Fibroblast of villous mesenchyme (primary cell): ENCODE measurements at places on chromosomes 12 and 14. TPM values are rescaled to one million over a fixed set of nuclear protein-coding genes. Genes with fewer than 3 reads are reported as not detected.

GRCh38 chr14:49134940-49135339 lies 451.2 kb downstream of the RPS29 start:
- DNase-seq, result no peak

The PCED1B gene
- total RNA-seq, result 1.7 and 3.2 TPM in 2 replicates

DNA sequence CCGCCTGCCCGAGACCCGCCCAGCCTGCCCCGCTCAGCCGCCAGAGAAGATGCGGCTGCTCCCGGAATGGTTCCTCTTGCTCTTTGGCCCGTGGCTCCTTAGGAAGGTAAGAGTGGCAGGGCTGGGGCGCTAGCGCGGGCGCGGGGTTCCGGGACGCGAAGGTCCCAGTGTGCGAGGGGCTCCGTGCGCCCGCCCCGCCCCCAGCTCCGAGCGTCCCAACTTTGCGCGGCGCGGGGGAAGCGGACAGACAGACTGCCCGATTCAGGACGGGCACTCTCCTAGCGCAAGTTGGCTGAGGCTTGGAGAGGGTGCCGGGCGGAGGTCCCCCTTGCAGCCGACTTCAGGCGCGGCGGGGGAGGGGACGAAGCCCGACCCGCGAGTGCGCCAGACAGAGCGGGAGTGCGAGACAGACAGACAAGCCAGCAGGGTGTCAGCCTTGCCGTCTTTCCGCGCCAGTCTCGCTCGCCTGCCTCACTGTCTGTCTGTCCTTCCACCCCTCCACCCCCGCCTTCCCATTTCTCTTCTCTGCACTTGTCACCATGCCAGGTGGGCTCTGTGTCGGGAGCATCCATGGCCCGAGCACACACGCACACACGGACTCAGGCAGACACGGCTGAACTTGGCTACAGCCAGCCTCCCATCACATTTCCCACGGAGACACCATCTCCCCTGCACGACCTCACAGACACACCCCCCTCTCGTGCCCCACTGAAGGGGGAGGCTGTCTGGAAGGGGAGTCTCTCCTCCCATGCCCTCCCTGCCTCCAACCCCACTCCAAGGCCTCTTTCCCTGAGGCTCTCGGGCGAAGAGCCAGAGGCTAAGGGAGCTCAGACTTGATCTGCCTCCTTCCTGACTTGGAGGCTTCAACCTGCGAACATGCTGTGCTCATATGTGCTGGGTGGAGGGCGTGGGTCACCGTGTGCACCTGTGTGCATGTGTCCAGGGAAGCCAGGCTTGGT lies 606 bp downstream of the NXPH4 start:
- DNase-seq, result peak; percentile 13

The KRT73 gene
- total RNA-seq, result not detected in 2 replicates

The BLTP3B gene
- total RNA-seq, result 46.1 and 51.8 TPM in 2 replicates

DNA sequence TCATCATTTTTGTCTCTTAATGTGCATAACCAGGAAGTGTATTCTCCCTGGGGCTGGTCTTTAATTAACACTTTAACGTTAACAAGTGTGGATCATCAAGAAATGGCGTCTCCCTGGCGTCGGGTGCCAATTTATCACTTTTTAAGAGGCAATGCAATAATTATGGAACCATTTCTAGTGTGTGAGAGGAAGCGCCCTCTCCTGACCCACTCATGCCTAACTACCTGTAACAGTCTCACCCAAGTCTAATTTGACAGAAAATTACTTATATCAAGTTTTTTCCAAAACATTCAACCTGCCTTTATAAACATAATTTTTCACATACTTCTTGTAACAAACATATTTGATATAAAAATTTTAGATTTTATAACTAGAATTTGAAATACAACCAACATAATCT lies 905.3 kb upstream of the MDGA2 start:
- DNase-seq, result no peak

DNA sequence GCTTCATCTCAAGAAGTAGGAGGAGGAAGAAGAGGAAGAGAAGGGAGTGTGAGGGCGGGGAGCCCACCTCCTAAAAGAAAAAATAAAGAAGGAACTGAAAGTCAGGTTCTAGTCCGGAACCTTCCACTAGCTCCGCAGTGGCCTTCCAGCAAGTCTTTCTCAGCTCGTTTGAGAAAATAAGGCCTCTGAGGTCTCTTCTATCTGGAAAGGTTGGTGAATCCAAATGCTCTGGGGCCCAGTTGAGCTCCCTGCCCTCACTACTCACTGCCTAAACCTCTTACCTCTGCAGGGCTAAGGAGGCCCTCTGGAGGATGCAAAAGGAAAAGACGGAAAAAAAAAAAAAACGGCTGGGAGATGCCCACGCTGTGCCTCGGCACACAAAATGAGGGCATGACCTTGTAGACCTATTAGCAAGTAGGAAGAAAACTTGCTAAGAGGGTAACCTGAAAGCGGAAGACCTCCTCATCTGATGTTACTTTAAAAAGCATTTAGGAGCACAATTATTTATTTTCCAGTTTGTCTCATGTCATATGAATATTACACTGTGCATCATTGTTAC lies 35.9 kb downstream of the FBLN5 start:
- DNase-seq, result peak; percentile 42

DNA sequence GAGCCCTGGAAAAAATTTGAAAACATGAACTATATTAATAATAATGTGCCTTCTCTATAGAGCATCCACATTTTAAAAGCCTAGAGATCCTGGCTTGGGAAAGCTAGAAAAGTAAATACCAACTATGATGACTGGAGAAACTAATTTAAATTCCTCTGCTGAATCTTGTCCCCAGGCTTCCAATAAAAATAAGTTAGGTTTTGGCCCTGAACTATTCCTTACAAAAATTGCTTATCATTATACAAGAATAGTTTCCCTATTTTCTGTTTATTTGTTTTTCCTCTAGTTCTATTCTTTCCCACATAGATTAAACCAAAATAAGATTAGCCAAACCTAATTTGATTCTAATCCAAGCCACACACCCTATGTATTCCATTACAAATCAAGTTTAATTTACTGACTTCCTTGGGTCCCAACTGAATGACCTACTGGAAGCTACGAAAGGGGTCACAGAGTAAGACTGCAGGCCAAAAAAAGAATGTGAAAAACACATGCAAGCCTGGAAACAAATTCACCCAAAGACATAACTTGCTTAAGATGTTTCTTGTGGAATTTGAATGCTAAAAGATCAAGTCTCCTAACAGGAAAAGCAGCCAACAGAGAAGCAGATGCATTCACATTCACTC lies 133.0 kb downstream of the PAWR start:
- DNase-seq, result peak; percentile 44

DNA sequence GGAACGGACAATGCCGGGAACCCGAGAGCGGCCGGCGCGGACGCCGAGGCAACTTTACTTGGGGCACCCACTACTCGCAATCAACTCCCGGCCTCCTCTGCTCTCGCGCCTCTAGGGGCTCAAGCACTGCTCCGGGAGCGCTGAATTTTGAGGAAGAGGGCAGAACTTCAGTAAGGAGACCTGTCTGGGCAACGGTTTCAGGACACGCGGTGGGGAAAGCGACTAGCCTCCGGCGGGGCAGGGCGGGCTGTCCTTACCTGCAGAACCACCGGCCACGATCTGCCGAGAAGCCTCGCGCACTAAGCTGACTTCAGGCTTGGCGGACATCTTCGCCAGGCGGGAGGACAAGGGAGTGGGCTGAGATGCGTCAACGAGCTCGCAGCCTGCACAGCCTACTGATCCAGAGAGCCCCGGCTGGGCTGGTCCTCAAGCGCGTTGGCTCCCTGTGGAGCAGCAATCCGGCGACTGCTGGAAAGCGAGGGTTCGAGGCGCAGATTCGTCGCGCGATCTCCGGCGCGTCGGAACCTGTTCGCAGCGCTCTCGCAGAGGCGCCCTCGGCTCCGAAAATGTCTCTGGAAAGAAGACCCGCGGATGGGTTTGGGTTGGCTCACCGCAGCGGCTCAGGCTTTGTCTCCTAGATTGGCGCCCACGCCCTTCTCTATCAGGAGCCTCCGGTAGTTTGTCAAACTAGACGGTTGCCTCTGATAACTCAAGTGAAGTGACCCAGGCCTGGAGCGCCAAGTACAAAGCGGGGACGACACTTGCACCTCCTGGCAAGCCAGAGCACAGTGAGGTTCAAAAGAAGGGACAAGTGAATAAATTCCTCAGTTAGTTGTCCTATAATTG lies at the start of gene SLC25A21:
Gene SLC25A21, minus strand, starts transcription at position 583 of the 846 bp plus-strand sequence.
- DNase-seq, result peak; percentile 68

GRCh38 chr14:62364800-62365280 lies 602.6 kb downstream of the SNAPC1 start:
- DNase-seq, result no peak

GRCh38 chr12:18270958-18271460 lies 9.7 kb downstream of the PIK3C2G start:
- no peak for DNase-seq

The LRRIQ1 gene
- total RNA-seq, result under 0.01 TPM in 2 replicates

GRCh38 chr12:29149691-29150281 lies 708 bp downstream of the FAR2 start:
- no peak for DNase-seq

GRCh38 chr12:2335916-2336315 lies 283.1 kb downstream of the CACNA1C start:
- no peak for DNase-seq

The SERPINA1 gene
- total RNA-seq, result not detected in 2 replicates

- no peak for DNase-seq
Measured at GRCh38 chr14:29262979-29263378, 496.4 kb downstream of the FOXG1 start.

DNA sequence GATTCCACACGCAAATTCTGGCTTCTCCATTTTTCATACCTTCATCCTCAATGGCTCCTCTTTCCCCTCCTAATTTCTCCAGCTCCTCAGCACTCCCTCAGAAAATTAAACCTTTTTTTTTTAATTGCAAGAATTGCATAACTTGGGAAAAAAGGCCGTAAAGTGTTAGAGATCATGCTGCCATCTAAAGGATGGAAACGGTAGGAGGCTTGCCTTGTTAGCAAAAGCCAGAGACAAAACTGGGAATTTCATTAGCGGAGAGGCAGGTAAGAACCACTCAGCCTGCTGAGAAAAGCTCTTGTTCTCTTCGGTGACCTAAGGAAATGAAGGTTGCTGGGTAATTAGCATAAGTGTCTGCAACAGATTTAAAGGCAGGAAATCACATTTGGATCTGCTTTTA lies 204.3 kb downstream of the AEBP2 start:
- DNase-seq, result peak; percentile 72

DNA sequence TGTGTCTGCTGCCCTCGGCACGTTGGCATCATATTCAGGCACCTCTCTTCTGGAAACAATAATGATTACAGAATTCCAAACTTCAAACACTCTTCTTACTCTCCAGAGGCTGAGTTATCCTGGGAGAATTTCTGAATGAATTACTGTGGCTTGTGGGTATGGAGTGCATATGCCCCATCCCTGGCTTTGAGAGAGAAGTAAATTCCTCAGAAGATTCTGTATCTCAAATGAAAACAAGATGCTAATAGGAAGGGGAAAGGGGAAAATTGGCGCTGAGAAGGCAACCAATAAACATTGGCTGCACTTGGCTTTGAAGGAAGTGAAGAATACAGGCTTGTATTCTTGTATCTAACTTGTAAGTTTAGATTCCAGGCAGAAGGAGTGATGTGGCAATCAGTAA lies 132.0 kb upstream of the NOVA1 start:
- DNase-seq, result no peak

The COX8C gene
- total RNA-seq, result not detected in 2 replicates

DNA sequence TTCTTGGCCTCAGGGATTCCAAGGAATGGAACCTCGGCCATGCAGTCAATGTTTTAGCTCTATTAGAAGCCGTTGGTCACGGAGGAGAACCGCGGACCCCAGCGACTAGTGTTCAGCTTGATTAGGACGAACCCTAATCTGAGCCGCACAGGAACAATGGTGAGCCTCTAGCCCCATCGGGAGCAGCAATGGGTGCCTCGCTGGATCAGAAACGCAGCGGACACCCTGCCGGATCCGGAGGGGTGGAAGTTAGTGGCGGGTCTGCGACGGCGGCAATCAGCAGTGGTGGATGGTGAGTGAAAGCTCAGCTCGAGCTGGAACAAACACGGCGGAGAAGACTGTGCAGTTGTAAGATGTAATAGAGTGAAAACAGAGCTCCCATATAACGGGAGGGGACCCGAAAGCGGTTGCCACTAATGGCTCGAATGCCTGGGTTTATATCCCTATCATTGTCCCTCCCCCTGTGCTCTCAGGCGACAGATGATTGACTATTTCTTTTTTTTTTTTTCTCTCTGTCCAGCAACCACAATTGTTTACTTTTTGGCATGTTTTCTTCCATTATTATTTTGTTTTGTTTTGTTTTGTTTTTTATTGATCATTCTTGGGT lies 127.7 kb downstream of the ZNF664 start:
- DNase-seq, result no peak

The CAPZA3 gene
- total RNA-seq, result not detected in 2 replicates

DNA sequence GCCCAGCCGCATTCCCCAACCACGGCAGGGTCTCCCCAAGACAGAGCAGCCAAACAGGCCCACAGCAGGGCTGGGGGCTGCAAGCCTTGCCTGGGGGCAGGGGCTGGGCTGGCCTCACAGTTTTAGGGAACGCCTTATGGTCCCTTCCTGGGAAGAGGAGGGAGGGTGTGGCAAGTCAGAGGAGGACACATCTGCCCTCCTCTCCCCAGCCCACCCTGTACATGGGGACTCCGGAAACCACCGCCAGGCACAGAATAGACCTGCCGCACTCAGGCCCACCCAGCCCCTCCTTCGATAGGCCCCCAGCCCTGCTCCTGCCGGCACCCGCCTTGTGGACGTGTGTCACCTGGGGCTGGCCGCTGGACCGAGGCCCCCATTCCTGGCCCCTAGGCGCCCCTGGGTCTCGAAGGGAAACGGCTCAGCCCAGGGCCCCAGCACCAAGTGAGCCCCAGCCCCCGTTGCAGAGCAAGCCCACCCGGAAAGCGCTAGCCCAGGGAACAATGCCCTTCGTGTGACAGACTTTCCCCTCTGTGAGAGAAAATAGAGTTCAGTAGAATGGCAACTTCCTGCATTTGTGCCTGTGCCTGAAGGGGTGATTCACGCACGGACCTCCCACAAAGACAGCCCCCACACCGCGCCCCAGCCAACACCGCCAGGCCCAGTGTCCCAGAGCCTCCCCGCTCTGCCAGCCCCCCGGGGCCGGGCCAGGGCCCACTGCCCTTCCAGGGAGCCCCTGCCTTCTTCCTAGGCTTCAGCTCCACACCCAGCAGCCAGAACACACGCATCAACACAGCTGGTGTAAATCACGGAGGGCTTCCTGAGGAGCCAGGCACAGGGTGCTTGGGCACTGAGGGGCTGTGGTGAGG lies 12.0 kb upstream of the NUDT14 start:
- peak; percentile 23 for DNase-seq

- peak; percentile 18 for DNase-seq
Measured at GRCh38 chr14:80959496-80959895, 4.1 kb downstream of the TSHR start.

GRCh38 chr14:67170660-67171059 lies 18.6 kb upstream of the GARIN2 start:
- DNase-seq, result peak; percentile 23

The ESPL1 gene
- 4.8 and 6.5 TPM in 2 replicates for total RNA-seq

GRCh38 chr12:17062267-17063036 lies 456.5 kb upstream of the LMO3 start:
- no peak for DNase-seq

The RTRAF gene
- total RNA-seq, result 49.3 and 64.3 TPM in 2 replicates

DNA sequence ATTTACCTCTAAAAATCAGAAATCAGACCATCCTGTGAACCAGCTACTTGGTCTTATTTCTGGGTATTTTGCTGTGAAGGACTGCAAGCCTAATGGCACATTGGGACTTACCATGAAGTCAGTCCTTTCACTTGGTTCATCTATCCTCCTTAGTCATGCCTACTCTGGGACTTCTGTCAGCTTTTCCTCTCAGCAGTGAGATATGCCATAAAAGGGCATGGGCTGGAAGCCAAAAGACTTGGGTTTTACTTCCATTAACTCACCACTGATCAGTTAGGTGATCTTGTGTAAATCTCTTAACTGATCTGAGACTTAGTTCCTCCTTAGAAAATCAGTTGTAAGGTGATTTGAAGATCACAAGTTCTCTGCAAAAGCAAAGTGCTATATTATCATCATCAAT lies 116.5 kb downstream of the PAH start:
- no peak for DNase-seq
